ENCODE measurements at places on chromosomes 13 and 19. TPM values are rescaled to one million over a fixed set of nuclear protein-coding genes. Genes with fewer than 3 reads are reported as not detected.

The MTUS2 gene
- 101 TPM for total RNA-seq

The ACTN4 gene
- total RNA-seq: 111 TPM

The SYCN gene
- not detected for total RNA-seq

- DNase-seq: no peak
Observed at GRCh38 chr19:8666814-8667405, 31.7 kb downstream of the ACTL9 start.

DNA sequence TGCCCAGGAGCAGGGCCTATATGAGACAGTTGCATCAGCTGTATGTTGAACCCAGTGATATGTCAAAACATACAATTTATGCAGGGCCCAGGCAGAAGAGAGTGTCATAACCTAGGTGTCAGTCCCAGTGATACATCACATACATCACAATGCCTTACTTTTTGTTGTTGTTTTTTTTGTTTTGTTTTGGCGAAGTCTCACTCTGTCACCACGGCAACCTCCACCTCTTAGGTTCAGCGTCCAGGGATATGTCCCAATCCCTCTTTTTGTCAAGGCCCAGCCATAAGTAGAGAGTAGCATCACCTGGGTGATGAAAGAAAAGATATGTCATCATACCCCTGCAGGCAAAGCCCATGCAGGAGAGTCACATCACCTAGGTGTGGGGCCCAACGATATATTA lies 56.8 kb upstream of the ZNF730 start:
- no peak for DNase-seq

DNA sequence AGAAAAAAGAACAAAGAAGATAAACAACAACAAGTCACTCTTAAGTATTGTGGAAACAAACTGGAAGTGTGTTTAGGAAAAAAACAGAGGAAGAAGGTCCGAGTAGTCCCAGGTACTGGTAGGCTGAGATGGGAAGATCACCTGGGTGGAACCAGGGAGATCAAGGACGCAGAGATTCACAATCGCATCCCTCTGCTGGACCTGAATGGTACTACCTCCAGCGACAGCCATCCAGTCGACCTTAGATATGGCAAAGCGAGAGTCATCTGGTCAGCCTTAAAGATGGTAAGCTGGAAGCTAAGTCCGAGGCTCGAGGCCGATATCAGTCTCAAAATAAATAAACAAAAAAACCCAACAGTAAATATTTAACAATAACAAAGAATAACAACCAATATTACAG lies 44.9 kb upstream of the ZNF91 start:
- no peak for DNase-seq
